HT1080 (cell line): ENCODE measurements at places on chromosomes 1 and 21. TPM values are rescaled to one million over a fixed set of nuclear protein-coding genes. Genes with fewer than 3 reads are reported as not detected.

AXDND1 gene
- 0.35 TPM in 1 of 2 replicates, not detected in the other for total RNA-seq

FCRL5 gene
- total RNA-seq, result not detected in 2 replicates

FTCD gene
- total RNA-seq, result 0.13 and 0.69 TPM in 2 replicates

FMN2 gene
- total RNA-seq, result 0.80 and 1.3 TPM in 2 replicates

ECE1 gene
- 66.6 and 72.6 TPM in 2 replicates for total RNA-seq

UBE2J2 gene
- total RNA-seq, result 125 and 139 TPM in 2 replicates

ANGPTL7 gene
- not detected in 2 replicates for total RNA-seq

MAP3K7CL gene
- 3.5 and 5.6 TPM in 2 replicates for total RNA-seq

RUNX3 gene
- total RNA-seq, result 3.2 and 5.5 TPM in 2 replicates

CLDN19 gene
- not detected in 2 replicates for total RNA-seq

DNA sequence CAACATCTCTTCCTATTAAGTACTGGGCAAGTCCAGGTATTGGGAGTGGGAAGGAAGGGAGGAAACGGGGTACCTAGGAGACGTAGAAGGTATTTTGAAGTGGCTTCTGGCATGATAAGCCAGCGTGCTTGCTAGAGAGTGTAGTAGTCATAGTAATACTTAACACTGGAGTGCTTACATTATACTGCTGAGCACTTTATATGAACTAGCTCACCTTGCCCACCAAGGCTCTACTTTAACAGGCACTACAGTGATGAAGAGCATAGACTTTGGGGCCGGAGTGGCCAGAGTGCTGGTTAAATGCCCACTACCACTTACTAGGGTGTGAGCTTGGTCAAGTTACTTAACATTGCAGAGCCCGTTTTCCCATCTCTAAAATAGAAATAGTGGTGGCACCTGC lies 61.7 kb downstream of the ACP6 start:
- no peak for DNase-seq

GRCh38 chr1:186207391-186208085 lies 167.5 kb downstream of the TPR start:
- no peak for DNase-seq

GRCh38 chr1:185338719-185339622 lies 21.9 kb upstream of the IVNS1ABP start:
- DNase-seq, result peak; percentile 57

GRCh38 chr1:197066719-197067456 lies at the start of gene F13B:
Gene F13B, minus strand, starts transcription at chr1:197067260. Its CDS starts 37 bp downstream, at chr1:197067223.
- DNase-seq, result peak; percentile 15

DNA sequence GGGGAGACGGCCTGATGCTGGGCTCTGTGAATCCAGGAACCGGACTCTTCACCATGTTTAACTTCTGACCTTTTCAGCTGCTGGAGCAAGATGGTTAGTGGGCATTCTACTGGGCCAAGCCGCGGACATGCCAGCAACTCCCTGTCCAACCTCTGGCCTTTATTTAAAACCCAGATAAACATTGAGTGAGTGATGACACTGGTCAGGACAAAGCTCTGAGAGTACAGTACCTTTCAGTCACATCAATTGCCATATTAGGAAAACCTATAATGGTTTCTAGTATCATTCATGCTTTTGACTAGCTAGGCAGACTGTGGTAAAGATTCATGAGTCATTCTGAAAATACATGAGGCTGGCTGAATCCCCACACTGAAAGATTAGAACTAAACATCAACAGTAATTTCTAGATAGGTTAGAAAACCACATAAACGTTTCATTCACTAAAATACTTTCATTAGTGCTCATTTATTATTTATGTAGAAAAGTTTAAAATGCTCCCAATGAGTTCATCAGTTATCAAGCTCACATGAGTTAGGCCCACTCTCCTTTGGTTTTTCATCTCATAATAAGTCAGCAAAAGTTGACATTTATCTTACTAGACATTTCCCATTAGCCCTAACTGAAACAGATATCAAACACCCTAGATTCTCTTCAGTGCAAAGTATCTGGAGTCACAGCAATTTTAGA lies 7.1 kb upstream of the ACTA1 start:
- DNase-seq, result peak; percentile 78

- DNase-seq, result no peak
These were observed 13.4 kb downstream of the RAB7B start for GRCh38 chr1:205989786-205990185.

DNA sequence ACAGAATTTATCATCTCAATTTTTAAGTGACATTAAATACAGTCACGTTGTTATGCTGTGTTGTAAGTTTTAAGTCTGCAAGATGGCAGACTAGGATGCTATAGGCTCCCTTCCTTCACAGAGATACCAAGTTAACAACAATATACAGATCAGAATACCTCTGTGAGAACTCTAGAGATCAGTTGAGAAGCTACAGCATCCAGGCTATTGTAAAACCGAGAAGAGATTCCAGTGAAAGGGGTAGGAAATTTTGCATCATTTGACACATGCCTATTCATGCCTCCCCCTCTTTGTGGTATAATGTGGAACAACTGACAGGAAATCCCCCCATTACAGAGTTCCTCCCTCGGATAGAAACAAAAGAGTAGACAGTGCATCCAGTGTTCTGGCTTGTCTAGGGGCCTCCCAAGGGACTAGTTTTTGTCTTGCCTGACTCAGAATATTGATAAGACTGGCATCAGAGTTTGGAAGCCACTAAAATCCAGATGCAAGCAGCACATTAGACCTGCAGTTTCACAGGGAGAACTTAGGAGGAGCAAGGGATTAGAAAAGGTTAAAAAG lies 80.6 kb downstream of the LBR start:
- peak; percentile 38 for DNase-seq

DNA sequence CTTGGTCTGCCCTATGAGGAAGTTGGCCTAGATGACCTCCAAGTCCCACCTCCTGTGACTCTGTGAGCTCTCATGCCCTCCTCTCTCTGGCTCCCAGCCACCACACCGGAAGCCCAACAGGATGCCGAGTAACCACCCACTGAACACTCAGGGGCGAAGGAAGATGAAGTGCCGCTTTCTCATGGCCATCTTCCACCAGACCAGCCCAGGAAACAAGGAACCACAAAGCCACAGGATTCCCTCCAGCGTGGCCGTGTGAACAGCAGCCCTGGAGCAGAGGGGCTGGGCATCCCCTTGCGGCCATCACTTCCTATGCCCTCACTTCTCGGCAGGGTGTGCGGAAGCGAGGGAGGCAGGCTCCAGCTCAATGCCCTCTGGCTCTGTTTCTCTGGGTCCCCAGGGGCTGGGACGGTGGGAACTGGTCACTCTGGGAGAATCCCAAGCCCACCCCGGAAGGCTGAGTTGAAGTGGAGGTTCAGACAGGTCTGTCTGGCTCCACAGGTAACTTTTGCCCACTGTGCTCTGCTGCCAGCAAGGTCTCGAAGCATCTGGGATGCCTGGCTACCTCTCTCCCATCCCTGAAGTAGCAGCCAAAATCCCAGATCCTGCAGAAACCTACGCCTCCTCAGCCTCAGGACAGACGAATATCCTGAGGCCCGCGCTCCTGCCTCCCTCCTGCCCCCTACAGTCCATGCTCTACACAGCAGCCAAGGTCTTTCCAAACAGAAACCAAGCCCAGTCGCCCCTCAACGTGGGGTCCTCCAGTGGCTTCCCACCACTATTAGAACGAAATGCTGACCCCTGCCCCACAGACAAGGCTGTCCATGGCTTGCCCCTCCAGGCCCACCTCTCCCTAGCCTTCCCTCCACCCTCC lies 44.2 kb upstream of the ECE1 start:
- DNase-seq, result peak; percentile 99

DNA sequence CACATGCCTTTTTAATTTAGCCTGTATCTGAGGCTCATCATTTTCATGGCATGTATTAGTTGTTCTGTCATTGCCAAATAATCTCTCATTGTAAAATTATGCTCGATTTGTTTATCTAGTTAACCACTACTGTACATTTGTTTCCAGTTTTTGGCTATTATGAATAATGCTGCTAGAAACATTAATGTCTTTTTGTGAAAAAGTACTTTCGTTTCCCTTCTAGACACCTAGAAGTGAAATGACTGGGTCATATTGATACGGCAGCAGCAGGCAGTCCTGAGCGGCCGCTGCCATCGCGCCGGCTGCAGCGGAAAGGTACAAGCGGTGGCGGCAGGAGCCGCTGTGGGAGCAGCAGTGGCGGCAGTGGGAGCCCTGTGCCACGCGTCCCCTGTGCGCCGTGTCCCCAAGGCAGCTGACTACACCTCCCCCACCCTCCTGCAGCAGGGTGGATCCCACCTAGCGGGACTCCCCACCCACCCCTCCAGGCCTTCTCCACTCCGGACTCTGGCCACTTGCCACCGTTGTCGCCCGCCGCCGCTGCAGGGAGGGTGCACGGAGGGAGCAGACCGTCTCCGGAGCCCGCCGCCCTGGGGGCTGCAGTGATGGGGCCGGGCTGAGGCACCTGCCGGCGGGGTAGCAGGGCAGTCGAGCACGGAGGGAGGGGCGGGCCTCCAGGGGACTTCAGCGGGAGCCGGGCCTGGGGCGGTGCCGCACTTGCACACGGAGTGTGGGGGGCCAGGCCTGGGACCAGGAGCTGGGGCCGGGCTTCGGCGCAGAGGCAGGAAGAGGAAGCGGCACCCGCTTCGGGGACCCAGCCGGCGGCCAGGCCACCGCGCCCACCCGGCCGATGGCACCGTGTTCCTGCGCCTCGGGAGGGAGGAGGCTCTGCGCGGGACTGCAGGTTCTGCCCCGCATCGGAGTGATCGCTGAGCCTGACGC lies 66.8 kb upstream of the RGS7 start:
- no peak for DNase-seq

GRCh38 chr1:56566994-56567393 lies 12.4 kb downstream of the PLPP3 start:
- no peak for DNase-seq

DNA sequence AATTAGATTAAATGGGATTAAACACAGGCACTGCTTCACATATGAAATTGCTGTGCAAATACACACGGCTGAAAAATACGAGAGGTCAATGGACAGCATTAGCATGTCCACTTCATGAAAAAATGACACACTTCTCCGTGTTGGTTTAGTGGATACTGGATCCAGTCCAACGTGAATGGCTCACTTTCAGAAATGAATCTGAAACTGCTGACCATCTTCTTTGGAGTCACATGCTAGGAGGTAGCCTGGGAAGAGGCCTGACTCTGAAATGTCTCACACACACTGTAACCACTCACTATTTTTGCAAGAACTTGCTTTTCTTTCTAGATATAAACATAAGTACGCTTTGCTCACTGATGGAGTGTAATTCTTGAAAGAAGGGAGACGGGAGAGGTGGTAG lies 127.3 kb downstream of the HLCS start:
- DNase-seq, result no peak

DNA sequence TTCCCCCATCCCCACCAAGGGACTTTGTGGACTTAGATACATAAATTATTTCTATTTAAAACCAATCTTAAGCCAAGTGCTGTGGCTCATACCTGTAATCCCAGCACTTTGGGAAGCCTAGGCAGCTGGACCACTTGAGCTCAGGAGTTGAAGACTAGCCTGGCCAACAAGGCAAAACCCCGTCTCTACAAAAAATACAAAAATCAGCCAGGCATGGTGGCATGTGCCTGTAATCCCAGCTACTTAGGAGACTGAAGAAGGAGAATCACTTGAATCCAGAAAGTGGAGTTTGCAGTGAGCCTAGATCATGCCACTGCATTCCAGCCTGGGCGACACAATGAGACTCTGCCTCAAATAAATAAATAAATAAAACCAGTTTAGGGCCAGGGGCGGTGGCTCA lies 4.5 kb upstream of the LAX1 start:
- no peak for DNase-seq

DNA sequence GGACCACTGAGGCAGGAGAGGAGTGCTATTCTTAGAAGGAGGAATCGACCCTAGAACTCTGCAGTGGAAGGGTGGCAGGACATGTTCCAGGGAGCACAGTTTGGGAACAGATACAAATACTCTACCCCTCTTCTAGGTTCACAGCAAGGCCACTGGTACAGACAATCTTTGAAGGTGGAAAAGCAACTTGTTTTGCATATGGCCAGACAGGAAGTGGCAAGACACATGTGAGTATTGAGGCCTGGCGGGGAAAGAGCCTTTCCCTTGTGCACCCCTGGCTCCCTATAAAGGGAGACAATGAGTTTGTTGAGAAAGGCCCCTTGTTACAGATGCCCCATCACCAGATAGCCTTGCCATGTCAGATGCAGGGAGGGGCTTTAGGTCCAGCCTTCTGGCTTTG lies 17.8 kb downstream of the KIF2C start:
- no peak for DNase-seq

GRCh38 chr1:199168888-199169585 lies 530.2 kb downstream of the PTPRC start:
- no peak for DNase-seq

DNA sequence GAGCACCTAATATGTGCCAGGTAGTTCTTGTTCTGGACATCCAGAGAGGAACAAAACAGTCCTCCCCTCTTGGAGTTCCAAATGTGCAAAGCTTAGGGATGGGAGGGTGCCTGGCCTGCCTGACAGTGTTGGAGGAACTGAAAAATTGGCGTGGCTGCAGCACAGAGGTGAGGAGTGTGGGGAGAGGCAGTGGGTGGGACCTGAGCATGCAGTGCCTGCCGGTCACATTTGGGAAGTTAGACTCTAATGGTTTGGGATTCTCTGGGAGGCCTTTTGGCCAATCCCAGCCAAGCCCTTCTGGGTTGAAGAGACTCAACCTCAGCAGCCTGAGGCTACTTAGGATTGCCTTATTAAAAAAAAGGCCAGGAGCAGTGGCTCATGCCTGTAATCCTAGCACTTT lies 2.3 kb upstream of the TCEA3 start:
- DNase-seq, result no peak

GRCh38 chr21:42080788-42081083 lies 9.6 kb downstream of the UMODL1 start:
- no peak for DNase-seq

DNA sequence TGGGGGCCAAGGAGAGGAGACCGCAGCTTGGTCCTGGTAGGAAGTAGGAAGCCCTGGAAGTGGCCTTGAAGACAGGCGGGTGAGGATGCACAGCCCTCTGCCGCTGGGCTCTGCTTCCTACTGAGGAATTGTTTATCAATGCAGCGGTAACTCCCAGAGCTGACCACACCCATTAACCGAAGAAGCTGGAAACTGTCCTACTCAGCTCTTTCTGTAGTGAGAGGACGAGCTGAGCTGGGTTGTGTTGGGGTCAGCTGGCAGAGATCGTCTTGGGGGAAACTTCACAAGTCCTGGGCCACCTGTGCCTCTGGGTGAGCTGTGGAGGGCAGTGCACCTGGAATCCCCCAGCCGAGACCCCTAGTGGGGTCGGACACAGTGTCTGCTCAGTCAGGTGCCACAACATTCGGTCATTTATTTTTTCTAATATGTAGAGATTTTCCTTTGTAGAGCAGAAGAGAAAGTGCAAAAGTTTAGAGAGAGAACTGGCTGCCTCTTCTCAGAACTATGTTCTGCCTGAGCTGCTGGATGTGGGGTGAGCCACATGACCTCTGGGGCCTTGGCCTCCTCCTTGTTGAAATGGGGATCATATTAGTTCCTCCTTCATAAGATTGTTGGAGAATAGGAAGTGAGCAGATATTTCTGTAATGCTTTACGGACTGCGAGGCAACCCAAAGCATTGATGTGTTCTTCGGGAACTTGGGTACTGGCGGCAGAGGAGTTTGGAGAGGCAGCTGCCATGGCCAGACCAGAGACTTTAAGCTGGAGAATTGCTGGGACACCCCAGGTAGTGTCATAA lies 3.6 kb downstream of the NECAP2 start:
- DNase-seq, result no peak
